Cortex of kidney (tissue), 1 donor: ENCODE measurements at places on chromosomes 11 and 22.

DNA sequence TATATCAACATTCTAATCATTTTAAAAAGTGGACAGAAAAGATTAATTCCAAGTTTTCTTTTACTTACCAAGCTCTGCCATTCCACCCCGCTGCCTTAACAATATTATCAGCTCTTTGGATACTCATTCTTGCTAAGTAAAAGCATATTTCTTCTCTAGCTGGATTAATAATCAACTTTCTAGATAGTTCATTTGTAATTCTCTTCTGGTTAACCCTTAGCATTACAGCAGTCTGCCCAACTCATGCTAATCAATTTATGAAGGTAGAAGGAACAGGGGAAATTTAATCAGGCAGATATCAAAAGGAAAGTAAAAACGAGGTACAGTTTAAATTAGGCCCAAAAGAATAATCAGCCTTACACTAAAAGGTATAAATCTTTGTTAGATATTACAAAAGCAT lies 41.0 kb upstream of the SOX6 start:
- DNase-seq, result no peak

DNA sequence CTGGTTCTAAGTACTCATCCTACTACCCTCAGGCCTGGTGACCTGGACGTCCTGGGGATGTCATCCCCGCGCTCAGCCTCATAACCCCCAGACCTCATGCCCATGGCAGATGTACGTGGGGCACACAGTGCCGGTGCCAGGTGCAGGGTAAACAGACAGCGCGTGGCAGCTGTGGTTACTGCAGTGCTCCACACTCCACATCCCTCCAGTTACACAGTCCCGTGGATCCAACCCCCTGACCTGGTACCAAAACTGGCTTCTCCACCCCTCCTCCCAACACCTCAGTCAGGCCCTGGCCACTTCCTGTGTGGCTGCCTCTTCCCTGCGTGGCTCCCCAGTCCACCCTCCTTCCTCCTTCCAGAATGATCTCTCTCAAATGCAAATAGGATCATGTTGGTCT lies 95.2 kb downstream of the DSCAML1 start:
- DNase-seq, result no peak

GRCh38 chr22:47944941-47945340 lies 1182.5 kb downstream of the TBC1D22A start:
- no peak for DNase-seq

- DNase-seq, result no peak
Measured at GRCh38 chr11:7077101-7077500, 11.7 kb upstream of the RBMXL2 start.

DNA sequence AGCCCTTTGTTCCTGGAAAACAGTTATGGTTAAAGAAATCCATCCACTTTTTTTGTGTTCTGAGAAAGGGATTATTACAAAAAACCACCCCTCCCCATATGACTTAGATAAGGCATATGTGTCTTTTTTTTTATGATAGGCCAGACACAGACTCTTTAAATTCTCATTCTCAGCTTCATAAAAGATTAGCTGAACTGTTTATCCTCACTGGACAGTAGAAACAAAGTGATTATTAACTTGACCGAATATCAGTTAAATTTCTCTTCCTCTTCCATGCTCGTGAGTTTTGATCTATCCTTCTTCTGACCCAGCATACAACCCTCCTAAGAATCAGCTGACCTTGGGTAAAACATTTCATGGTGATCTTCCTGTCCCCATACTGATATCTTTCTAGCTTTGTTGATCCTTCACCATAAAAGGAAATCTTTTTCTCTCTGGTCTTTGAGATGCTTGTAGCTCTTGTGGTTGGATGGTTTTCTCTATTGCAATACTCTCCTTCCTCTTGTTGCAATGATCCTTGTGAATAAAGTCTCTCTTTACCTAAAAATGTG lies 26.2 kb downstream of the OR2AG2 start:
- no peak for DNase-seq

GRCh38 chr11:114367244-114367957 lies 32.9 kb downstream of the C11orf71 start:
- no peak for DNase-seq

DNA sequence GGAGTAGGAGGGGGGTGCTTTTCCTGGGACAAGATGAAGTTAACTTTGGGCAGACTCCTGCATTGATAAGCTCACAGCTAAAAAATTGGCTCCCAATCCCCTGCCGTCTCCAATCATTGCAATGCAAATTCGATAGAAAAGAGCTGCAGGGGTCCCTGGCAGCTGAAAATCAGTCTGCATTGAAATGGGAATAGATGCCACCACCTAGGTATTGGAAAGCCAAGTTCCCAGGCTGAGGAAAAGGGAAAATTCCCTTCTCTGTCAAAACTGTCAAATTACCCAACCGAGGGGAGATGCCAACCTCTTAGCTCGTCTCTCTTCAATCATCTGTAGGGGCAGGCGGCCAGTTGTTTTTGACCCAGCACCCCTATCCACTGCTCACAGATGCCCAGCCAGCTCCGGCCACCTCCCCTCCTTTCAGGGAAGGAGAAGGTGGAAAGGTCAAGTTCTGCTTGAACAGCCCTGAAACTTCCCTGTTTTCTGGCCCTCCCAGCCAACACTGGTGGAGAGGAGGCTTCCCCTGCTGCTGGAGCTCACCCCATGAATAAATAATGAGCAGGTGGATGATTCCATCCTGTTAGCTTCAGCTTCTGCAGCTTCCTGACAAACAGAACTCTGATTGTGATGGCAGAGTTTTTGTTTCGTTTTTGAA lies 916.3 kb downstream of the TBC1D22A start:
- no peak for DNase-seq

DNA sequence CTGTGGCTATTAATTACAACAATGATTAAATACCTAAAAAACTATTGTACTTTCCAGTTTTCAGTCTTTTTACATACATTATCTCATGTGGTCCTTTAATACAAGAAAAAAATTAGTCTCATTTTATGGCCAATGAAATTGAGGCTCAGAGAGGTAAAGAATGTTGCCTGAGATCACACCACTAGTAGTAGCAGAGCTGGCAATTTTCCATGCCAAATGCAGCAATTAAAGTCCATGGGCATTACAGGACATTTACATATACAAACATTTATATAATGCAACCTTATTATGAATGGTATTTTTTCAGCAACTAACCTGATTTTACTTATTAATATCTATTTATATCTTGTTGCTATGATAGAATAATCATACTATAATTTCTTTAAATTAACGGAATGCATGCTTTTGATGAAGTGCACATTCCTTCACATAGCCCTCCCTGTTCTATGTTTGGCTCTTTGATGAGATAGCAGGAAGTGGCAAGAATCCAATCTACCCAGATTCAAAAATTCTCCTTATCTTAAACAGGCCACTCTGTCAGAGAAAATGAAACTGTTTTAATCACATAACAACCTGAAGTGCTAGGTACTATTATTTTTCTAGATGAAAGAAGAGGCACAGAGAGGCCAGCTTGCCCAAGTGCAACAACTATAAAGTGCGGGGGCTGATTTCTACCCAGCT lies 120.9 kb upstream of the LDLRAD3 start:
- DNase-seq, result no peak

DNA sequence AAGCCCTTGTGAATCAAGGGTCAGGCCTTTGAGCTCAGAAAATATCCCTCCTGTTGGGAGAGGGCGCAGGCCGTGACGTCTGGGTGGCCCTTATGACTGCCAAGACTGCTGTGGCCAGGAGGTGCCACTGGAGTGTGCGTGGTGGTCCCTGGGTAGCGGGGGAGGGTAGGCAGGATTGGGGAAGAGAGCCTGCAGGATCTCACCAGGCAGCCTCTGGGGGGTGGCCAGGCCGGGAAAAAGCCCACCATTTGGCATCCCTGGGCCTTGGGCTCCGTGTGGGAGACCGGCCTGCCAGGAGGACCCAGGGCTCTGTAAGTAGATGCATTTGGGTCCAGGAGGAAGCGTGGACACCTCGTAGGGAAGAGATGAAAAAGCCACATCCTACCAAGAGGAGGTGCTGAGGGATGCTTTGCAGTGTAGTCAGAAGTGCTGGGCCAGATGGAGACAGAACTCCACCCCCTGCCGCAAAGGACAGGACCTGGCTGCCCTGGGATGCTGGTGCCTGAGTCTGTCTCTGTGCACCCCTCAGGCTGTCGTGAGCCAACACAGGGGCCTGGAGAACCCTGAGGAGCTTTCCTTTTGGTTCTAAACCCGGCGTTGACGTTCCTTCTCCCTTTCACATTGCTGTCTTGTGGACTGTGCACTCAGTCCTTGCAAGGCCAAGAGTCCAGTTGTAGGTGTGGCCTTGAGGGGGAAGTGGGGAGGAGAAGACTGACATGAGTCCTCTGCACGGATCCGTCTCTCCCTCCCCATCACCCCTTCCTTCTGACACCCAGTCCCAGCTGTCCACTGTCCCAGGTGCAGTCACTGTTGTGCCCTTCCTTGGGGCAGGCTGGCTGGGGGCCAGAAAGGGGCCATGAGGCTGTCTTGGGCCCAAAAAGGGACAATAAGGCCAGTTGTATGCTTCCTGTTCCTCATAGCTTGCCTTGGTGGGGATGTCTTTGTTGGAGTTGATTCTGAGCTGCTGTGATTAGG lies 12.7 kb upstream of the MIEF1 start:
- no peak for DNase-seq

- no peak for DNase-seq
Measured at GRCh38 chr11:131811383-131811782, 441.0 kb downstream of the NTM start.

DNA sequence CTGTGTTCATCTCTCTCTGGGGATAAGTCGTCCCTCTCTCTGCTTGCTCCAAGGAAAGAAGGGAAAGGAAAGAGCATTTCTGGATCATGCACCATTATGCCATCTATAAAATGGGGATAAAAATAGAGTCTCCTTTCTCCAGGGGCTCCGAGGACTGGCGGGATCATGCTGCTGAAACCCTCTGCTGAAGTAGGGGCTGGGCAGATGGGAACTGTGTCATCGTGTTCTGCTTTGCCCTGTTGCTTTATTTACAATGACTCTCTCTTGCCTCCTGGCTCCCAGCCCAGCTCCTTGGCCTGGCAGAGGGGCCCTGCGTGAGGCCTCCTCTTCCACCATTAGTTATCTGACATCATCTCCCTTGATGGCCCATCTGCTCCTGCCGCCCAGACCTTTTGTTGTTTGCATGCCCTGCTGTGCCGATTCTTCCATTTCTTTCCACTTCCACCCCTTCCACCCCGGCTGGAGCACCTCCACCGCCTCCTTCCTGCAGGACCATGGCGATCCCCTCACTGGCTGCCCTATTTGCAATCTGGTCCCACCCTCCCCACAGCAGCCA lies 200.9 kb downstream of the MYO18B start:
- no peak for DNase-seq

DNA sequence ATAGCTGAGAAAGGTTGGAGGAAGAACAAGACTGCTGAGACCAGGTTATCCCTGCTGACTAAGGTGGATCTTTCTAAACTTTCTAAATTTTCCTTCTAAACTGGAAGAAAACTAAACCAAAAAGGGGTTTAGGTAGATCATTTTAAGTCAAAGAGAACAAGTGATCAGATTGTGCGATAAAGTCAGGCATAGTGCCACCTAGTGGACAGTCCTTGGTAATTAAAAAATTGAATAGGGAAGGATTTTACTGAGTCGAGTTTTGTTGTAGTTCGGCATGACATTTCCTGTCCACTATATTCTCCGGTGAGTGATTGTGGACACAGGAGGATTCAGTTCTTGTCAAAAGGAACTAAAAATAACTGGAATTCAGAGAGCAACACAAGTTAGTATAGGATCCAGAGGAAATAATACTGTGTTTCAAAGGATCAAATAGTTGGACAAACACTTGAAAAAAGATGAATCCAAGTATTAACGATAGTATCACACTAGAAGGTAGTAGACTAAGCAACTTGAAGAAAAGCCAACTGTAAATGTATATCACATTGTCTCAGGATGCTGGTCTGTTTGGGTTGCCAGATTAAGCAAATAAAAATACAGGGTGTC lies 1236.4 kb downstream of the FAM181B start:
- DNase-seq, result no peak

DNA sequence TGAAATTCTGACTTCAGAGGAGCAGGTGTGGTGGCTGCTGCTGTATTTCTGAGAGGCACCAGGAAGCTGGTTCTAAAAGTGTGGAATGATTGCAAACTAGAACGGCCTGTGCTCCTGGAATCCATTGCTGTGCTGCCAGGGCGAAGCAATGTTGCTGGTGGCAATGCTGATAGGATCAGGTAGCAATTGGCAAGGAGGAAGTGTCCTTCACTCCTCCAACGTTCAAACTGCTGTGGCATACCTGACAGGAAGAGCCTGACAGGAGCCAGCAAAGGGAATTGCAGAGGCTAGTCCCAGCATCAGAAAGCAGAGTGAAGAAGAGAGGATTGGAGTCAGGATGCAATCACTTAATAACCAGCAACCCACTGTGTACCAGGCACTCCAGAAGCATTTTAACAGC lies 118.2 kb downstream of the FAR1 start:
- no peak for DNase-seq

- DNase-seq, result no peak
Measured at GRCh38 chr22:47822422-47822821, 1060.0 kb downstream of the TBC1D22A start.

DNA sequence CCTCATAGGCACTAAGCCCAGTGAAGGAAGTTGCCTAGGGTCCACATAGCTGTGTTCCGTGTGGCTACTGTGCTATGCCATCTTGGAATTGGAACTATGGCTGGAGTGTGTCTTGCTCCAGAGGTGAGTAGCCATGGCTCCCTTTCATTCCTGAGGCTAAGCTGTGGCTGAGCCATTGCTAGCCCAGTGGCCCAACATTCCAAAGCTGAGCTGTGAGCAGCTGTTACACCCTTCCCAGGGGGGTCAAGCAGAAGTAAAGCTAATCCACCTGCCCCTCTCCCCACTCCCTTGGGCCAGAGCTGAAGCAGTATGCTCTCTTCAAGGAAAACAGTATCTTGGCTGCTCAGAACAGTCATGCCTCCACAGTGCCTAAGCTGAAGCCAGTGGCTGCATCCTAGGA lies 51.1 kb downstream of the USP35 start:
- no peak for DNase-seq

DNA sequence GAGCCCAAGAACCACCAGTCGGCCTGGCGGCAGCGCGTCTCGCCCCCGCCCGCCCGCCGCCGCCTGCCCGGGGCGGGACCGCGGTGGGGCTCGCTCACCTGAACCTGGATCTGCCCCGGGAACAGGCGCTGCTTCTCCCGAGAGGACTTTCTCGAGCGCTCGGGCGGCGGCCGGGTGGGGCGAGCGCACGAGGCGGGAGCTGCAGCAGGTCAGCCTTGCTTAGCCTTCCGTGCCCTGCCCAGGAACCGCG lies 133 bp downstream of the MYH9 start:
- no peak for DNase-seq

- DNase-seq, result no peak
Measured at GRCh38 chr22:35627267-35628041, 10.3 kb upstream of the MB start.

DNA sequence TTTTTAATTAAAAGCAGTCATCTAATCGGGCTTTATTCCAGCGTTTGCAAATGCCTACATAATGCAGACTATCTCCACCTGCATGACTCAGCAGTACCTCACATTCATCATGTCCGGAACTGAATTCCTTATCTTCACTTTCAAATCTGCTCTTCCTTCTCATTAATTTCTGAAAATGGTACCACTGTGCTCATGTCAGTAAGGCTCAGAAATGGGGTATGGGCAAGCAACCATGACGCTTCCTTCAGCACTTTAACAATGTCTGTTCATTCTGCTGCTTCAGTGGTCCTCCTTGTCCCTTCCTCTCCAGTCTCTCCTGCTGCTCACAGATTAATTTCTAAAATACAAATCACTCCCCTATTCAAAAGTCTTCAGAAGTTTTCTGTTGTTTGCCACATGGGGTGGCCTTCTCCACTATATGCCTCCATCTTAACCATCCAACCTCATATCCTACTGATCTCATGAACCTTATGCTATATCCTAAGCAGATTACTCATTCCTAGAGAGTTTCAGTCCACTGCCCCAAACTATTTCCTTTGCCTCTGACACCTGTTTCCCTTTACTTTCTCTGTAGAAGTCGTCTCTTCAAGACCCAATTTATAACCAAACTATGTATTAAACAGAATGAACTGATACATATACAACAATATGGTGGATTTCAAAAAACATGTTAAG lies 7.0 kb downstream of the GTF2H1 start:
- DNase-seq, result no peak
